ENCODE measurements at places on chromosomes 12 and 14.

GRCh38 chr12:470133-470532 lies 10.4 kb downstream of the B4GALNT3 start:
- no peak for DNase-seq

DNA sequence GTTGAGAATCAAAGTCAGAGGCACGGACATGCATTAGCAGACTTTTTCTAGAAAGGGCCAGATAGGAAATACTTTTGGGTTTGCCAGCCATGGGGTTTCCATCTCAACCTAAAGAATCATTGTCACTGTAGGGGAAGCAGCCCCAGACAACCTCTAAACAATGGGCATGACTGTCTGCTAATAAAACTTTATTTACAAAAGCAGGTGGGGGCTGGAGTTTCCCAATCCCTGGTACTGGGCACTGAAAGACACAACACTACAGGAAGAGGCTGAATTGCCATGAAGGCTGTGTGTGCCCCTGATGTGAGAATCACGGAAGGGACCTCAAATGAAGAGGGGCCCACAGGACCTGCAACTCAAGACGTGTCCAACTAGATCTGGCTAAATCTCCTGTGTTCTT lies 62.0 kb upstream of the GPR68 start:
- DNase-seq = no peak

- DNase-seq = no peak
These were observed 261.8 kb downstream of the ATP23 start for GRCh38 chr12:58202933-58203718.

GRCh38 chr12:57452181-57452936 lies 2.7 kb upstream of the INHBE start:
- DNase-seq = no peak

DNA sequence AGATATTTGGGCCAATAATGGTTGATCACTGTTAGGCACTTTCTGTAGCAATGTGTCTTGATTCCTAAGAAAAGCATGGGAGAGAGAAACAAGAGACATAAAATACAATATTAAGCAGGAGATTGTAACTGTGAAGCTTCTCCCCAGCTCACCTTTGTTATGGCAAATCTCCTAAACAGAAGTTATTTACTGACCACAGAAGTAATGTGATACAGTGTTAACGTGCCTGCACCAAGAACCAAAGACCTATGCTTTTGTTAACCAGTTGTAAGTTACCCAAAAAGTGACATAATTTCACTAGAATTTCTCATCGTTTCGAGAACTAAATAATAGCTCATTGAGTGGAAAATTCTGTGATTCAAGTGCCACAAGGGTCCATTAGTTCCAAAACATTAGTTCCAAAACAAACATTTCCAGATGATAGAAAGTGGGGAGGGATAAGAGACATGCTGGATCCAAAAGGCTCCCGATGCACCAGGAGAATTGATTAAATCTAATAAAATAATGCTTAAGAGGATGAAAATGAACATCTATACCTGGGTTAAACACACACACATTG lies 14.3 kb downstream of the RERG start:
- DNase-seq = no peak

DNA sequence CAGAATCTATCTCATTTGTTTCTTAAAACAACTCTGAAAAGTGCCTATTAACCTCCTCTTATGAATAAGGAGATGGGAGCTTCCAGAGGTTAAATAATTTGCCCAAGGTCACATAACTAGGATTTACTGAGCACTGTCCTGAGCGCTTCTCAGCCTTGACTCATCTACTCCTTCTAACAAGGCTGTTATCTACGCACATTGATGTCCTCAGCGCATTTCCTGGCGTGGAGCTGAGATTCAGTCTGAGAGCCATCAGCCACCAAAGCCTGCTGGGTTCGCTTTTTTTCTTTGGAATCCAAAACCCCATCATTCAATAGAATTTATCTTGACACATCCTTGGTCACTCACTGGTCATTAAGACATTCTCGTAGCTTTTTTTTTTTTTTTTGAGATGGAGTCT lies 29.3 kb downstream of the AK7 start:
- no peak for DNase-seq

GRCh38 chr14:70803321-70804310 lies 5.7 kb downstream of the MAP3K9 start:
- no peak for DNase-seq

All from CD4-positive, CD25-positive, alpha-beta regulatory T cell (primary cell).